ENCODE measurements at places on chromosomes 6 and 20.

DNA sequence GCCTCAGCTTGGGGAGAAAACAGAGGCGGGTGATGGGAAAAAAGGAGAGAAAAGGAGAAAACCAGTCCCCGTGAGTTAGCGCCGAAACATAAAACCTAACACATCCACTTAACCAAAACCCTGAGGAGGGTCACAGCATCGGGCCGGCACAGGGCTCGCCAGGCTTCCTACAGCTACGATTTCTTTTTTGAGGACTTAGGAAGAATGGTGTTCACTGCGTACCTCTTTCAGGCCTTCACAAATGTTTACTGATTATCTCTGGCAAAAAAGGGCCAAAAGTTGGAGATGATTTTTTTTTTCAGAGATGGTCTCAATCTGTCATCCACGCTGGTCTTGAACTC is 48.8 kb downstream of the DSTN start:
- DNase-seq = no peak

DNA sequence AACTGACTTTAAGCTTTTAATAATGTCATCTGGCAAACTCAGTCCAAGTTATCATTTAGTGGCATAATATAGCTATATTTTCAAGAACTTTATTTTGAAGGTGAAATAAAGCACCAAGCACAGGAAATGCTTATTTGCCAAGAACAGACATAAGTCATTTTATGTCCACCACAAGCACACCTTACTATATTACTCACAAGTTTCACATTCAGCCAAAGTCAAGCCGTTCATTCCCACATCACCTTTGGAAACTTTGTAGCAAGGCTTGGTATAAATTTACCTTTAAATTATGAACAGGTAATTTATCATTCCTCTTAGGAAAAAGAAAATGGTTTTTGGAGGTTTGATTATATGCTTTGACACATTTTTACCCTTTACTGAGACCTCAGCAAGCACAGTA is 236.8 kb upstream of the FKBP1C start:
- DNase-seq = no peak

DNA sequence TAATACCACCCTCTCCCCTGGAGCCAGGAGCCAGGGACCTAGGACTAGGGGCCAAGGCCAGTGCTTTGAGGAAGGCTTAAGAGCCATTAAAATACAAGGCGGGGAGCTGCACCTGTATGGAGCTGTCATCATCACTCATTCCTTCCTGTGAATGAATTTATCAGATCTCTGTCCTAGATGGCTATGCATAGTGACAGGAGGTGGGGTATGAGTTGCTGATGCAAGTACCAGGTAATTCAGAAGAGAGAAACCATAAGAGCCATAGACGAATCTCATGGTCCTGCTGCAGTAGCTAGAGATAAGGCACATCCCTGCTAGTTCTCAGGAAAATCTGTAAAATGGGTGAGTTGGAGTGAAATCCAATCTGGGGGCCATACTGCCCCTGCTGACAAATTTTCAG is 10.3 kb downstream of the GRM4 start:
- no peak for DNase-seq

- DNase-seq = no peak
These were observed 26.2 kb downstream of the SLC16A10 start for GRCh38 chr6:111113336-111114086.

DNA sequence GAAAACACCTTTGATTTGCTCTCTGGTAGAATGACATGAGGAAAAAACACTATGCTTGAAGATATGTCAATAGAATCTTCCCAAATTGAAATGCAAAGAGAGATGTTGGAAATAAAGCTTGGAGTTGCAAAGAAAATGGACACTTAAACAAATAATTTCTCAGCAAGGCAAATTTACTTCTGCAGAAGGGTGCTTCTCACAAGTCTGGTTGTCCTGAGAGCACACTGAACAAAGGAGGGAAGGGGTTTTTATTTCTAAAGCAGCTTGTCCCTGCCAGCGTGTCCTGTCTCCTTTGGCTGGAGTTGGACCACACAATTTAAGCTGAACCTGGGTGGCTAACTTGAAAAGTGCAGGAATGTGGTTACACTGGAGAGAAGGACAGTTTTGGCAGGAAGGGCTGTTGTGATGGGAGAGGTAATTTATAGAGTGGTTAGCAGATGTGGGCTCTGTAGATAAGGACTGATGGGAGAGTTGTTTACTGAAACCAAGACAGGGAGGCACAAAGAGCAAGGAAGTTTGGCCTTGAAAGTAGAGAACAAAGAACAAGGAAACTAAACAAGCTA is 454.6 kb upstream of the EYS start:
- no peak for DNase-seq

DNA sequence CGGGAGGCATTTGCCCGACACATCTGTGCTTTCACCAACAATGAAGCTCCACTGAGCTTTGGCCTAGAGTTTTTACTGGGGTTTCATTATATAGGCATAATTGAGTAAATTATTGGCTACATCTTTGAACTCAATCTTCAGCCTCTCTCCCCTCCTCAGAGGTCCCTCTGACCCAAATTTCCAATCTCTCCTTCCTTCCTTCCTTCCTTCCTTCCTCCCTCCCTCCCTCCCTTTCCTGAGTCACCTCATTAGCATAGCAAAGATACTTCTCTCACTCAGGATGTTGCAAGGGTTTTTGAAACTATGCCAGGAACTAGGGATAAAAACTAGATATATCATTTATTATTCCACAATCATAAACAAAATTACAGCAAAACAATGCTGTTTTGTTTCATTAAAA is 238.2 kb upstream of the PRND start:
- no peak for DNase-seq

GRCh38 chr6:135179920-135180541 is 1.1 kb upstream of the MYB start:
- no peak for DNase-seq

GRCh38 chr20:17617212-17617867 is 47.5 kb downstream of the DSTN start:
- no peak for DNase-seq

DNA sequence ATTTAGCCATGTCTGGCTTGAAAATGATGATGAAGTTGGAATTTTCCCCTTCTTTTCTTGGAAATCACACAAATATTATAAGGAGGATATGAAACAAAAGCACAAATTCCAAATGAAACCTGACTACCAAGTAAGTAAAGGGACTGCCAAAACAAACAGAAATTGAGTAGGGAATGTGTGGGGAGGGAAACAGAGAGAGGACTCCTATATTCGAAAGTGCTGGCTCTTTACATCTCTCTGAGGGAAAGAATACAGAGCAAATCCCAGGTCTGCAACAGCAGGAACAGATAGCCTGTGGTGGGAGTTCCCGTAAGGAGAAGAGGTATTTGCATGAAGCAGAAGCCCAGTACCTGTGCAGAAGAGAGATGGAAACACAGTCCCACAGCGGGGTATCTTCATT is 583.7 kb downstream of the EPM2A start:
- no peak for DNase-seq

DNA sequence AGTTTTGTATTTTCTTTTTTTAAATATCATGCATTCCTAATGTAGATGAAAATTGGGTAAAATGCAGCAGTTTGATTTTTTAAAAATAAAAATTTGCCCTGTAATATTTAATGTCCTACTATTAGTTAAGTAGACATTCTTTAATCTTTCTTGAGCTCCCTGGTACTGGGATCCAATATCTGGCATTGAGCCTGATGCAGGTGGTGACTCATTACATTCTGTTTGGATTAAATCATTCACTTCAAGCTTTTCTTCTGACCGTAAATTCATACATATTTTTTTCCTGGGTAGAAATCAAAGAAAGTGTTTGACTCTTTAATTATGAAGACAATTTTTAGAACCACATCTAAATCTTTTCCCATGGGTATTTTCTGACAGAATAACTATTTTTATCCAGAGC is 768.8 kb upstream of the SLC35B3 start:
- no peak for DNase-seq

DNA sequence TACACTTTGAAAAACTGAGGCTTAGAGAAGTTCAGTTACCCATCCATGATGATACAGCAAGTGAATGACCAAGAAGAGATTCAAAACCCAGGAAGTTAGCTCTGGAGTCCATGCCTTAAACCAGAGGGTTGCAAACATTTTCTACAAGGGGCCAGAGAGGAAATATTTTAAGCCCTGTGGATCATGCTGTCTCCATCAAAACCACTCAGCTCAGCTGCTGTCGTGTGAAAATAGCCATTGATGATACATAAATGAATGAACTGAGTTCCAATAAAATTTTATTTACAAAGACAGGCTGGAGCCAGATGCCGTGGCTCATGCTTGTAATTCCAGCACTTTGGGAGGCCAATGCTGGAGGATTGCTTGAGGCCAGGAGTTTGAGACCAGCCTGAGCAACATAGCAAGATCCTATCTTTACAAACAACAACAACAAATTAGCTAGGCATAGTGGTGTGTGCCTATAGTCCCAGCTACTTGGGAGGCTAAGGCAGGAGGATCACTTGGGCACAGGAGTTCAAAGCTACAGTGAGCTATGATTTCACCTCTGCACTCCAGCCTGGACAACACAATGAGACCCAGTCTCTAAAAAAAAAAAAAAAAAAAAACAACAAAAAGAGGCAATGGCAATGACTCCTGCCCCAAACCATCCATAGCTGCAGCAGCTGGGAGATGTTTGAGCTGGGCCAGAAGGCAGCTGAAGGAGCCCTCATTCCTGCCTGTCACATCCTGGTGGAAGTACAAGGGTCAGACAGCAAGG is 44.1 kb upstream of the RIN2 start:
- DNase-seq = no peak

DNA sequence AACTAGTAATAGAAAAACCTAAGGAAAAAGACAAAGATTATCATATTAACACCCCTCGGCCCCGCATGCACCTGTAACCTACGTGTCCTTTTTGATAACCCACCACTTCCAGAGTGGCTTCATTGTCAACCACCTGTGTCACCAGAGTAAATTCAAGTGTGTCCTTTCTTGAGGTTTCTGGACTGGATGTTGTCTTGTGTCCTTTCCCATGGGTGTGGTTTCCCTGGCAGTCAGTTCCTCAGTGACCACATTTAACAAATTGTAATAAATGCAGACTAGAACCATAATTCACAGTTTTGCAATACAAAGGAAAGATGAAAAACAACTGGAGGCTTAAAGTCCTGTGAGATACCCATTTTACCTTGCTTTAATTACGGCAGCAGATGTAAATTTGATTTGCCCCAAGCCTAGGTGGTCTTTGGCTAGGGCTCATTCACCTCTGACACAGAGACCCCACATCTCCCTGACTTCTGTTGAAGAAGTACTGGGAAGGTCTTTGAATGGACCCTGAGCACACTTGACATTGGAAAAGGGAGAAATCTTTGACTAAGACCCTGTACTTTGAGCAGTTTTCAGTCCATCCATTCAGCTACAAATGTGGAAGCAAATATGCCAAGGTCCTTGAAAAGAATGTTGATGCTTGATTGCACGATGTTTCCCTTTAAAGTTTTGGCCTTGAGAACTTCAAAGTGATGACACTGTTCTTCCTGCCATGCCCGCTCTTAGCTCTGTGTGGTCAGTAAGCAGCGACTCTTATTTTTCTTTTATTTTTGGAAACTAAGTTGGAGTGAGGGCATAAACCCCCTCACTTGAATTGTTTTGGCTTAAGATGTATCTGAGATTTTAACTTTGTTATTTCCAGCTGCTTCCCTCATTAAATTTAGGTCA is 232.4 kb downstream of the UST start:
- no peak for DNase-seq

GRCh38 chr6:347232-347631 is 44.3 kb upstream of the IRF4 start:
- DNase-seq = no peak

GRCh38 chr6:139161169-139161568 is 26.3 kb downstream of the HECA start:
- no peak for DNase-seq

GRCh38 chr20:62711703-62712101 is 3.1 kb downstream of the NTSR1 start:
- no peak for DNase-seq

Measured in GM18507 (cell line).